CD8-positive, alpha-beta T cell (primary cell): ENCODE measurements at places on chromosomes 3 and 15.

DNA sequence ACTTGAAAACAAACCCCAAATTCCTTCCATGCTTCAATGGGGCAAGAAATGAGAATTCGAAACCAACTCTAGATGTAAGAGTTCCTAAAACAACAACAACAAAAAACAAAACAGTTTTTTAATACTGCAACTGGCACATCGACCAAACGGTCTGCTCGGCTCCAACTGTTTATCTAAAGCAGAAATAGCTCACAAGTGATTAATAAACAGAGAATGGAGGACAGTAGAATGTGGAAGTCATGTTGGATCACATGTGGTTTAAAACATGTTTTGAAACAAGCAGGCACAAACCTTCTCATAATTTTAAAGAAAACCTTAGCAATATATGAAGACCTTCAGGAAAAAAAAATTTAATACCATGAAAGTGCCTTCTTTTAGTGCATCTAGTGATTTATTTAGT lies 55.1 kb downstream of the SETMAR start:
- no peak for DNase-seq

DNA sequence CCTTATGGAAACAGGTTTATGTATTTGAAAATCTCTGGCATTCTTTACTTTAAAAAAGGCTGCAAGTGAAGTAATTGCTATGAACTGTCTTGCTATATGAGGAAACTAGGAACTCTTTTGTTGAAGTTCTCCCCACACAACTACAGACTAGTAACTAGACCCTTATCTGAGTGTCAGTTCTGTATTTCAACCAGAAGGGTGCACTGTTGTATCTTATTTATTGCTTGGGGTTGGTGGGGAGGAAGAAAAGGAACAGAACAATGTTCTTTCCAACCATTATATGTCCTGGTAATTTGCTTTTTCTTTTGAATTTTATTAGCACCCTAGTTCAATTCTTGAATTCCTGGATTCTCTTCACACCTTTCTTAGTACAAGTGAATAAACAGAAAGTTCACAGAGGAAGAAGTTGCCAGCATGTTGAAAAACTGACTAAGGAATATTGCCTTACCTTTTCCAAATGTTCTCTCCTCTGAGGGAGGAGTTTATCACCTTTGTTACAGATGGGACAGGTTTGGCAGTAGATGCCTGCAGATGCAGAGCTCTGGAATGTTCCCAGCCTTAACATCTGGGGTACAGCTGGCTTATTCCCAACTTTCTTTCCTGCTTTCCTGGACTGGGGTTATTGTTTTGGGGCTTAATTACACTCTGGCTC lies 162.4 kb upstream of the CFAP20DC start:
- no peak for DNase-seq

DNA sequence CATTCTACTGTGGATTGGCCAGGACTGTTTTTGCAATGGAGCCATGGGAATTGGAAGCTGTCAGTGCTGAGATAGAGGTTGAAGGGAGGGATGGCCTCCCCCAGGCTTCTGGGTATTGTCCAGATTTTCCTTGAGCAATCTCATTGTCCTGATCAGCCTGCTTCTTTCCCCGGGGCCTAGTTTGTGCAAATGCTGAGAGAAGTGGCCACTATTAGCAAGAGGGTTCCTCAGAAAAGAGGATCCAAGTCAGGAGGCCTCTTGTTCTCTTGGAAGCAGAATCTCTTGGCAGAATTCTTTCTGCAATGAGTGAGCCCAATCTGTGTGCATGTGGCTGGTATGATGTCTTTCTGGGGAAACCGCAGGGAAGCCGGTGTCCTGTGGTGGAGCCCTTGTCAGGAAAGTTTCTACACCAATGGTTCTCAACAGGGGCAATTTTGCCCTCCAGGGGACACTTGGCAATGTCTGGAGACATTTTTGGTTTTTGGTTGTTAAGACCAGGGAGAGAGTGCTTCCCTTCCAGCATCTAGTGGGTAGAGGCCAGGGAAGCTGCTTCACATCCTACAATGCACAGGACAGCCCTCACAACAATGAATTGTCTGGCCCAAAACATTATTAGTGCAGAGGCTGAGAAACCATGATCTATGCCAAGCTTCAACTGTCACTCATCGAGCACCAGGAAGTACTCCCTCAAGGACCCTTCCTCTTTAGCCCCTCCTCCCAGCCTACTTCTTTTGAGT lies 2.0 kb downstream of the LIPC start:
- DNase-seq: no peak

DNA sequence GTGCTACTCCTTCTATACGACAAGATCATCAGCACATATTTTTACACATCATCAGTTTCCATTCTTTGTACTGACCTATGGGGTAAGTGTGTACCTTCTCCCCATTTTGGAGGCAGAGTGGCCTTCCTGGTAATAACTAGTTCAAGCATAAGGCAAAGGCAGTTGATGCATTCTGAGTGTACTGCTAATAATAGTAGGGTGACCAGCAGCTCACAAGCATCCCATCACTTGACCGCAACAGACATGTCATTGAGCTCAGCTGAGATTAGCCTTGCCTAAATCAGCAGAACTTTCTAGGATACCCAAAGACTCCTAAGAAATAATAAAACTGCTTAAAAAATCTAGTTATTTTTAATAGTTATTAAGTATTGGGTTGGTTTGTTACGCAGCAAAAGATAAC lies 329.8 kb upstream of the FRG2C start:
- no peak for DNase-seq

GRCh38 chr3:186417791-186418190 lies 55.8 kb upstream of the DGKG start:
- no peak for DNase-seq

GRCh38 chr3:192917404-192918274 lies at the start of gene MB21D2:
TSS of gene MB21D2 (minus strand) at chr3:192917856. CDS start at chr3:192917840, 16 bp downstream.
- peak; percentile 65 for DNase-seq

- DNase-seq: peak; percentile 38
Measured at GRCh38 chr3:42387802-42388651, 22.4 kb downstream of the LYZL4 start.

DNA sequence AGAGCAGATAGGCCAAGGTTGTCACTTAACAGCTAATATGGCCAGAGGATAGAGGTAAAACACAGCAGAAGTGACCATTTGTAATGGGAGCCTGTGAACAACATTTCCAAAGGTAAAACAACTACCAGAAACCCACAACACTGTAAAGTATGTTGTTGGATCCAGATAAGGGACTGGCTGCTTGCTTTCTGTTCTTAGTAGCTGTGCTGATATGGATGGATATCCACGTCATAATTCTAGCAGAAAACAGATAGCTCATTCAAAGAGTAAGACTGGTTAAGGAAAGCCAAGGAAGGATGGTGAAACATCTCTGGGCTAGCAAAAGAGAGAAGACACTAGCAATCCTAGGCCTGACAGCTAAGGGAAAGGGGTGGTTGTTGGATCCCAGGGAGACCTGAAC lies 36.9 kb upstream of the SPRED1 start:
- DNase-seq: no peak

DNA sequence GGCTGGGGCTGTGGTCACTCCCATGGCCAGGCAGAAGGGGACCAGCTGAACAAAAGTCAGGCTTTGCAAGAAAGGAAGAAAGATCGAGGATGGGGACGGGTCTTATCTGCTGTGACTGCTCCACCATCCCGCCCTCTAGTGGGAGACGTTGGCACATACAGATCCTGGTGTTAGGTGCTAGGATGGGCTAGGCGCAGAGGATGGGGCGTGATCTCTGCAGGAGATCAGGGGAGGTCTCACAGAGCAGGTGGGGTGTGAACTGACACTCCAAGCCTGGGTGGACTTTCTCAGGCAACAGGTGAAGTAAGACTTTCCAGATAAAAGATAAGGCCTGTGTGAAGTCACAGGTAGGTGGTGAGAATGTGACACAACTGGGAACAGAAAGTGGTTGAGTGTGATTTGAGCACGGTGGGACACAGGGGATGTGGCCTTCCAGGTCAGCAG lies 141.9 kb upstream of the SMAD3 start:
- no peak for DNase-seq

DNA sequence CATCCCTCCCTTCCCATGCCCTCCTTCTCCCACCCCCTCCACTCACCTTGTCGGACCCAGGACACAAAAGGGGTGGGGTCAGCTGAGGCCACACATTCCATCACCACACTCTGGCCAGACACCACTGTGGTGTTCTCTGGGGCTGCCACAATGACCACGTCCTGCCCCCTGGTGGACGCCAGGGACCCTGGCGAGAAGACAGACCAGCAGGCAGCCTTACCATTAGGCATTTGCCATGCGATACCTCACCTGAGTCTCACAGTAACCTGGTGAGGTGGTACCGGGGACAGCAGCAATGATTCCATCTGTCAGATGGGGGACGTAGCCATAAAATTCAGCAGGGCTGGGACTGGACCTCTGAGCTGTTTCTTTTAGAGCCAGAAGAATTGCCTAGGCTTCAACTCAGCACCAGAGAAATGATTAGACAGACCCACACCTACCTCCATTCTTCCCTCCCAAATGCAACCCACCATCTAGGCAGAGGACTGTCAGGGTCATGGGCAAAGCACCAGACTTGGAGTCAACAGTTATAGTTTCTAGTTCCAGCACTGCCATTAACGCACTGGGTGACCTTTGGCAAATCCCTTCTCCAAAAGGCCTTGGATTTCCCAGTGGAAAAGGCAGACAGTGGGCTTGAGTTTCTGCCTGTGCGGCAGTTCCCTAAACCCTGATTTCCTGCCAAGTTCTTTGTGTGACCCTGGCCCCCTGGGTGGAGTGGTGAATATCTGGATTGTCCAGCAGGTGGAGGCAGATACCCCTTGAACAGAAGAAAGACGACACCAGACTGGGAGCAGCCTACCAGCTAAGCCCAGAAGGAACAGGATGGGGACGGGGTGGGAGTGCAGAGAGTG lies 21.8 kb downstream of the IGDCC4 start:
- DNase-seq: peak; percentile 28

GRCh38 chr15:58438956-58439355 lies 7.2 kb downstream of the LIPC start:
- DNase-seq: no peak

- no peak for DNase-seq
Measured at GRCh38 chr3:171351676-171352075, 108.5 kb downstream of the TNIK start.

DNA sequence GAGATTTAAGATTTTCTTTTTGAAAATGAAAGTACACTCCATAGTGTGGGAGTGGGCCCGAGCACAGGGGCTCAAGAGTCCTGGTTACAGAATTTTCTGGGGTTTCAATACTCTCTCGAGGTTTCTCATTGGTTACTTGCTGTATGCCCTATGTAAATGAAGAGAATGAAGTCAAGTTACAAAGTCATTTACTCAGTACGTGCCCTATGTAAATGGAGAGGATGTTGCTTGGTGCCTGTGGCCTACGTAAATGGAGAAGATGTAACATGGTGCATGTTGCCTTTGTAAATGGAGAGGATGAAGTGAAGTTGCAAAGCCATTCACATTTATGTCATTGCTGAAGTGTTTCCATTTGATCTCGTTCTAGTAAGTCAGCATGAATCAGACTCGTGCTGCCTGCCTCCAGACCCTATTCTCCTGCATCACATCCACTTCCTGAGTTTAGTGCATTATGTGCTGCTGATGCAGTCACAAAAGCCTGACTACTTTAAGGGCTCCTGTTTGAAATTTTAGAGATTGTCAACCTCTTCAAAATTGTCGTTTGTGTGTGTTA lies 302.0 kb downstream of the ZBBX start:
- no peak for DNase-seq
